ENCODE measurements at places on chromosomes 4 and X.

- no peak for DNase-seq
These were observed 36.7 kb downstream of the IL13RA1 start for GRCh38 chrX:118764122-118764521.

GRCh38 chr4:104492183-104492771 lies 2.4 kb downstream of the CXXC4 start:
- peak; percentile 16 for DNase-seq

DNA sequence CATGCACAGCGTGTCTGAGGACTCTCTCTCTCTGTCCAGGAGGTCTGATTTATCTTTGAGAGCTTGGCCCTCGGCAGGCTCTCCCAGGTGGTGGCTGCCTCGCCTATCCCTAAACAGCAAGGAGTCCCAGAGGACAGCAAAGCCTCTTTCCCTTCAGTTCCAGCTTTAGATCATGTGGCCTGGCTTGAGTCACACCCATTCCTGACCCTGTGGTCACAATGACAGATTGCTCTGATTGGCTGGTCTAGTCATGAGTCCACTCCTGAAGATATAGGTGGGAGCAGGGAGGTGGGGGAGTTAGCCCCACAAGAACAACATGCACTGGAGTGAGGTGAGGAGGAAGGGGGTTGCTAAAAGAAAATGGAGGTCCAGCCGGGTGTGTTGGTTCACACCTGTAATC lies 12.1 kb upstream of the PORCN start:
- no peak for DNase-seq

DNA sequence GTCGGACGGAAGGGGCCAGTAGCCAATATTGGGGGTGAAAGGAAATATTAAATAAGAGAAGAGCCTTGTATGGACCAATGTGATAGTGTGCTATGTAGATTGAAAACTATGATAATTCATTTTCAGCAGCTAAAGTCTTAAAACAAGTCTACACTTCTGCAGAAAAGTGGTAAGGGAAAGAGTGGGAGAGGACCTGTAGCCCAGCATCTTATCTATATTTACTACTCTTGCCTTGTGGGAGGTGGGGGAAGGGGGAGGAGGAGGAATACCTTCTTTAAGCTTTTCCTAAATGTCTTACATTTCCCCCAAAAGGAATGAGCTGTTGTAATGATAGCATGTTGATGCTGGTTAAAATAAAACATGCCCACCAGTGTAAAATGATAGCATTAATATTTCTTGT lies 220.0 kb upstream of the SPRY1 start:
- no peak for DNase-seq

- no peak for DNase-seq
These were observed 56.9 kb upstream of the OGT start for GRCh38 chrX:71475785-71476540.

- DNase-seq: no peak
These were observed 55.5 kb upstream of the ADGRG2 start for GRCh38 chrX:19177721-19178120.

DNA sequence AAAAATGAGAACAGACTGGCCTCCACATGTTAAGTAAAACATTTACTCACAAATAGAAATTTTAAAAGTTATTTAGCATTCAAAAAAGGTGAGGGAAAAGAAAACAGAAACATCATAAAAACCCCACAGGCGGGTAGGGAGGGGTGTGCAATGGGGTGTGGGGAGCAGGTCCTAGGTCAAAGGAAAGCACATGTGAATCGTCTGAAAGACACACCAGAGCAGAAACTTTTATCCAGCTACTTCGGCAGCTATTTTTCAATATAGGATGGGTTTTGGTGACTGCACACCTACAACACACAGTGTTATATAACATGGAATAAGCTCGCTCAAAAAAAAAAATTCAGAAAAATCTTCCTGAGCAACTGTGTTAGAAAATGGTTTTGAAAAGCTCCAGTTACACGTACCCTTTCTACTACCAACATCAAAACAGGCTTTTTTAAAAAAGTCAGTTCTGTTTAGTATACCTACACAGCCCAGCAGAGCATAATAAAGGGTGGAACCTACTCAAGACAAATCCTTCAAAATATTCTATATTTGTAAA lies 1.6 kb downstream of the OTUD4 start:
- no peak for DNase-seq

GRCh38 chr4:92253550-92253949 lies 50.2 kb upstream of the GRID2 start:
- no peak for DNase-seq

GRCh38 chr4:3679071-3679825 lies 86.9 kb upstream of the ADRA2C start:
- DNase-seq: no peak

DNA sequence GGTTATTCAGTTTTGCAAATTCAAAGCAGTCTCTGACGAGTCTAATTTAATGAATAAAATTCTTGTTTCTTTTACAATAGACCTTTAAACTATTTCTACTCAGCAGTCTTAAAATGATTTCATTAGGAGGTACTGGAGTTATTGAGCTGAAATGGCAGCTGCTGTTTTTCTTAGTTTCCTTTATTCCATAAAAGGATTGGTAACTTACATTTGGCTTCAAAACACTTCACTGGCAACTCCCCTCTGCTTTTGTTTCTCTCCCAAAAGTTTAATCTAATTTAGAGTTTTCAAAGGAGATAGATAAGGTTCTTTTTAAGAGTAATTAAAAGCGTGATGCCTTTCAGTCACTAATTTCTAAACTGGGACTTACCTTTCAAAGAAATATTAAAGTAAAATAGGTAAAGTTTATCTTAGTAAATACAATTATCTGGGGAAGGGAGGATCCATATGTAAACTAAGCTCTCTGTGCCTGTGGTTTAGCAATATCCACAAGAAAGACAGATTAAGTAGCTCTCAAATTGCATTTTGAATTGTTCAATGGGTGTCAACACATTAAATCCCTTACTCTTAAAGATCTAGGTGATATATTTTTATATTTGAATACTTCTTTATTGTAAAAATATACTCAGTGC lies 17.1 kb upstream of the PCDH10 start:
- DNase-seq: no peak

DNA sequence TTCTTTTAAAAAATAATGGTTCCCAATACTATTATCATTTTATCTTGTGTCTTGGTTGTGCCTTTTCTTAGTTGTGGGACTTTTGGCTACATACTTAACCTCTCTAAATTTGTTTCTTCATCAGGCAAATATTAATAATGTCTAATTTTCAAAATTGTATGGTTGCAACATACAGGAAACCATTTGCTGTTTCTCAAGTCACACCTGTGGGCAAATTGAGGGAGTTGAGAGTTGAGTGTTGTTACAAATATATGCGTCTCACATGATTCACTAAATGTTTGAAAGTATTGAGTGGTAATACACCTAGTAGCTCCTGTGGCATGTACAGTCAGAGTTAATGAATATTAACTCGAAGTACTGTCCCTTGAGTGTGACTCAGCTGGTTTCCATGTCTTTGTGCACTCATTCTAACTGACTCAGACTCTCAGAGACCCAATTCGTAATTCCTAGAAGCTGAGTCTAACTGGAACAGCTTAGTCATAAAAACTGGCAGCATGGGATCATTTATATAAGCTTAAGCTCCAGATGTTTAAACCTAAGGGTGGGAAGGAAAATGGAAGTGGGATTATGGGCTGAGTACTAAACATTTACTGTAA lies 802.4 kb downstream of the TRIML1 start:
- DNase-seq: no peak

DNA sequence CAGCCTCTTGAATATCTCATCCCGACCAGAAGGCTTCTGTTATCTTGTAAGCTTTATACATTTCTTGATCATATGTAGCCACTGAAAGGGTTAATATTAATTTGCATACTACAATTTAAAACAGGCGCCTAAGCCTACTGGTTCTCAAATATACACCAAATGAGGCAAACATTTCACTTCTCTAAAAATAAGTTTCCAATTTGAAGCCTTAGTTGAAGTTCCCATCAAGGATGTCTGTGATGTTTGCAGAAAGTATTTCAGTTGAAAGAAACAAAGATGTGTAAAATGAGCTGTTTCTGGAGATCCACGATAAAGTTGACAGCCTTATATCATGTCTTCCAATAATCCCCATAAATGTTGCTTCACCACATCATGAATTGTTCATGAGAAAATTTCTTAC lies 70.6 kb downstream of the KIT start:
- no peak for DNase-seq

- no peak for DNase-seq
These were observed 392.0 kb downstream of the MAPK10 start for GRCh38 chr4:85967872-85968271.

DNA sequence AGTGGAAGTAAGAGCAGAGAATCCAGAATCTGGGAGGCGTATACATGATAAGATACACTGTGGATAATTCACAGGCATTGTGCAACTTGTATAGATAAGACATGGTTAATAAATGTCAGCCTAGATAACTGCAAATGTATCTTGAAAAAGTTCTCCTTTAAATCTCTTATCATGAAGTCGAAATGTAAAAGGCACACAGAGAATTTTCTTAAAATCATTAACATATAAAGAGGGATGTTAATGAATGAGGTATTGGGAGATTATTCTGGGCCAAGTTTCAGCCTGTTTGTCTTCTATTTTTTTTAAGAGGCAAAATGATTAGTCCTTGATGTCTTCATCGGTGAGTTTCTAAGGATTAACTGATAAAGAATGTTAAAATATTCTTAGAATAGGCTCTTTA lies 835 bp downstream of the TDO2 start:
- DNase-seq: no peak

- DNase-seq: no peak
These were observed 18.2 kb downstream of the MRFAP1 start for GRCh38 chr4:6658597-6659075.

DNA sequence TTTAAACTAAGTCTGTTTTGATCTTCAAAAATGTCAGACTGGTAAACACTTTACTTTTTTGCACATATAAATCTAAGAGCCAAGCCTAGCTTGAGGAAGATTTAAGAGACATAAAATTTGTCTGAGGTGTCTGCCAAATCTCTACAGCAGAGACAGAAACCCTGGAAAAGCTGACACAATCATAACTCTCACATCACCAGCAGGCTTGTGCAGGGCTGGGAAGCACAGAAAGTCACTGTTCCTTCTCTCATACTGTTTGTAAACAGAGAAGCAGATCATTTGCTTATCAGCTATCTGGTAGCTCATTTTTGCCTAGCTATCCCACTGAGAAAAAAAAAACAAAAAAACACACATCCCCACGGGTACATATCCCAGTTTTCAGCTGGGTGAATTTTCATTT lies 7.0 kb downstream of the ENOX2 start:
- DNase-seq: no peak

- no peak for DNase-seq
These were observed 242.6 kb upstream of the RASGEF1B start for GRCh38 chr4:81714291-81714690.

- DNase-seq: no peak
These were observed 7.7 kb upstream of the STK32B start for GRCh38 chr4:5043579-5043978.

- DNase-seq: no peak
These were observed 70.3 kb downstream of the ARL9 start for GRCh38 chr4:56575820-56576429.

DNA sequence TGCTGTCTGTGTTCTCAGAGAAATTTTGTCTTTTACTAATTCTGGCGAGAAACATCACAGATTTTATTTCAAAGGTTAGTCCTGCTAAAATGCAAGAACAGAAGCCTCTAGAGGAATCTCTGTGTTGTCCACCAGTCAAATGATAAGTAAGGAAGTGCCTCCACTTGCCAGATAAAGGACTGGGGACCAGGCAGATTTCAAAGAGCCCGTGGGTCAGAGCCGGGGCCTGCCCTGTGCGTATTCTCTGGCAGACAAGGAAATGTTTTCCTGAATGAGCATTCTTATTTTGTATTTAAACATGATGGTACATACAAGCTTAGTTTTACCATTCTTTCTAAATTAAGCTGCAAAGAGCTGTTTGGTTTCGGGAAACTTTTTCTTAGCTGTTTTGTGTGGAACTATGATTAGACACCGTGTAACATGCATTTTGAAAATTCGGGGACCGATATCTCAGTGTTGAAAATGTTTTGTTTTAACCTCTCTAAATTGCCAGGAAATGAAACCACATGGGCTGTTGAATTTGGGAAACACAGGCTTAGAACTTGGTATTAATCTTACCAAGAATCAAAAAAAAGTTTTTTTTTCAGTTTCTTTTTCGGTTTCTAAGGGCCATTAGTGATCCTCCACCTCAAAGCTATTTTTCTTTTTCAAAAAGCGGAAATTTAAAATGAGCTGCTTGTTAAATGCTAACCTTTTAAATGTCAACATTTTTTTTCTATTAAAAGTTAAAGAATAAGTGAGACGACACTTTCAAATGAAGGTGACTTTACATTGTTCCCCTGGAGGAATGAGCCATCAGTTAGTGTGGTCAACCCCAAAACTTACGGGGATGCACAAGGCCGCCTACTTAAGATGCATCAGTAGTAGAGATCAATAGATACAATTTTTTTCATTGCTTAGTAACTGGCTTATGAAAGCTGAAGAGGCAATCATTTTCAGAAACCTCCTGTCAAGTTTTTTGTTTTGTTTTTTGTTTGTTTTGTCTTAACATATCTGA lies 89.6 kb upstream of the MTM1 start:
- no peak for DNase-seq

- no peak for DNase-seq
These were observed 12.7 kb upstream of the SMIM43 start for GRCh38 chr4:121777625-121778024.

GRCh38 chrX:1164322-1165288 lies 47.8 kb downstream of the CRLF2 start:
- no peak for DNase-seq

GRCh38 chrX:138708268-138708667 lies 3.2 kb downstream of the FGF13 start:
- no peak for DNase-seq
